ENCODE measurements at places on chromosomes 16 and 17.

DNA sequence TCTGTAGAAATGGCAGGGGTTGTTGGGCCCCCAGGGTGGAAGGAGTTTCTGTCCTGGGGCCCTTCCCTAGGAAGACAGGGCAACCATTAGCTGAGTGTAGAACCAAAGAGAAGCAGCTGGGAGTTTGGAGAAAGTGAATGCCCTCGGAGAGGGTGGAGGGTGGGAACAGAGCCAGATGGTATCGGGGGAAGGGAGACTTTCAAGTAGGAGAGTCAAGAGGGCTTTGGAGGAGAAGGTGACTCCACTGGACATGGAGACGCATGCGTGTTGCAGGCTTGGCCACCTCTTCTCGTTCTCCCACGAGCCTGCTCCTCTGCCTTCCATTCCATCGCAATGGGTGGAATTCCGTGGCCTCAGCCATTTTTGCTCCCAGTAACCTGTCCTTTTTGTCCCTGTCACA lies 19.4 kb downstream of the SLC47A1 start:
- DNase-seq, result no peak

DNA sequence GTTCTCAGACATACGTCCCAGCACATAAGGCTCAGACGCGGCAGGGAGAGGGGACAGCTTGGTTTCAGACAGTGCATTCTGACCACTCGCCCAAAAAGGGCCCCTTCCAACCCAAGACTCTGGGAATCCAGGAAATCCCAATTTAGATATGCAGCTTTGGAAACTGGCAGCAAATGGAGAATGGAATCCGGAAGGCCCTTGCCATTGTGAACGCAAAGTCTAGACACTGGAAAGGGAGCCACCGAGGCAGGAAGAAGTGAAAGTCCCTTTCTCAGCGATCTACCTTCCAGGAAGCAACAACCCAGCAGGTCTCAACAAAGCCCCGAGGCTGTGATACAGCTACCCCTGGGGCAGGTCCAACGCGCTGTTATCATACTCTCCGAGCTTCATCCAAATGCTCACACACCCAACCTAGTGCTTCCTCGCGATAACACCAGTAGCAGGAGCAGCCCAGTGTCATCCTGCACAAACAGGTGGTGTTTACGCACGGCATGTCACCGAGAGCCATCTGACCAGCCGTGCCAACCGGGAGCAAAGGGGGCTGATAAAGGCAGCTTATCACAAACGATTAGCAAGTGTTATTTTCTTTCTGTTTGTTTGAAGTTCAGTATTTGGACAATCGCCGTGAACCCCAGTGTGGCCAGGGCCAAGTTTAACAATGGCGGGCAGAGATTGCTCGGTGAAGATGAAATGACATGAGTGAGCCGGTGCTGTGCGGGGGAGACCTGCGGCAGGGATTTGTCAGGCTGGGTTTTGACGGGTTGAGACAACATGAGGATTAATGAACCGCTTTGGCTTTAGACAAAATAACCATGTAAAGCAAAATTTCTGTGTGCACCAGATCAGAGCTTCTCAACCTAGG lies 240.6 kb downstream of the FOXL1 start:
- DNase-seq, result no peak

DNA sequence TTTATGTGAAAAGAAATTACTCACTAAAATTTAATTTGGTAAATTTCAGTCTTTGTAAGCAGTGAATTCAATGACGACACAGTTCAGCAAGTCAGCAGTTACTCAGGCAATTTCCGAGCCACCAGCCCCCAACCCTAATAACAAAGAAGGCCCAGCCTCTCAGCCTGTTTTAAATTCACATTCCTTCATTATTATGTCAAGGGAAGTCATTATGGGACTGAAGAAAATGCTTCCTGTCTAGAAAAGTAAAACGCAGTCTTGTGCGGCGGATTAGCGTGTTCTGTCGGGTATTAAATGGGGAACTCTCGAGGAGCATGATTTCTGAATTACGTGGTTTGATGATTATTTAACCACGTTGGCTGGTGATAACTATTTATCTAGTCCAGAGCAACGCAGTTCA lies 177.6 kb downstream of the AIPL1 start:
- DNase-seq, result no peak

GRCh38 chr17:13531721-13532120 lies 70.0 kb downstream of the HS3ST3A1 start:
- no peak for DNase-seq

- no peak for DNase-seq
Observed at GRCh38 chr16:65975049-65975708, 391.3 kb upstream of the CDH5 start.

DNA sequence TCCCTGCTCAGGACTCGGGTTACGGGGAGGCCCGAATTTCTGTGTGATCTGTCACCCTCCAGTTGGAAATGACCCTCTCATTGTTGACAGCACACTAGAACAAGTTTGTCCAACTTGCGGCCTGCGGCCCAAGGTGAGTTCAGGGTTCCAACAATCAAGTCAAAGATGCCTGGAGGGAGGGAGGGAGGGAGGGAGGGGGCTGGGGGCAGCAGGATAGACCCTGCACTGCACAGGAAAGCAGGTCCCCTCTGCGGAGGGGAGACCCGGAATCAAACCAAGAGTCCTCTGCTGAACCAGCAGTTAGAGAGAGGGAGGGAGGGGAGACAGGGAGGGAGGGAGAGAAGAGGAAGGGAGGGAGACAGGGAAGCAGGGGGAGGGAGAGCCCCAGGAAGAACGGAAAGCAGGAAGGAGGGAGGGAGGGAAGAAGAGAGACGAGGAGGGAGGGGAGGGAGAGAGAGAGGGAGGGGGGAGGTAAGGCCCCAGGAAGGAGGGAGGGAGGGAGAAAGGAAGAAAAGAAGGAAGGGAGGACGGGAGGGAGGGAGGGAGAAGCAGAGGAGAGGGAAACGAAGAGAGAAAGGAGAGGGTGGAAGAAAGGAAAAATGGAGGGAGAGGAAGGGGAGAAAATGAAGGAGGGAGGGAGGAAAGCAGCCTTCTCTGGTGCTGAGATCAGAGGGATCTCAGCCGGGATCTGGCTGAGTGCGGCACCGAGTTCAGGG lies 96.7 kb upstream of the CDH5 start:
- no peak for DNase-seq

- DNase-seq, result no peak
Observed at GRCh38 chr17:3817851-3818605, 17.0 kb upstream of the ITGAE start.

DNA sequence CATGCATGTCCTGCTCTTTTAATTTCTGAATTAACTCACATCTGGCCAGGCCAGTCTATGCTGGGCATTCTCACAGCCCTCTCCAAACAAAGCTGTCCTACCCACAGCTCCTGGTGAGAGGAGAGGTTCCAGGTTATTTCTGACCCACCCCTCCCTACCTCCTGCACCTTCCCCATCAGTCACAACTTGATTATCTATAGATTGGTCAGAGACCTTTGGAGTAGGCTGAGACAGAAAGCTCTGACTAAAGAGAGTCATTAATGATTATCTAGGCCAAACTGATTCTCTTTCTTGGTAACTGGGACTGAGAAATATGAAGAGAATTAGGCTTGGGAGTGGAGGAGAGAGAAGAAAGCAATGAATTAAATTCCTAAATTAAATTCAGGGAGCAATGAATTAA lies 1.4 kb upstream of the KRT222 start:
- no peak for DNase-seq

GRCh38 chr16:392450-393030 lies 4.5 kb upstream of the NME4 start:
- no peak for DNase-seq

DNA sequence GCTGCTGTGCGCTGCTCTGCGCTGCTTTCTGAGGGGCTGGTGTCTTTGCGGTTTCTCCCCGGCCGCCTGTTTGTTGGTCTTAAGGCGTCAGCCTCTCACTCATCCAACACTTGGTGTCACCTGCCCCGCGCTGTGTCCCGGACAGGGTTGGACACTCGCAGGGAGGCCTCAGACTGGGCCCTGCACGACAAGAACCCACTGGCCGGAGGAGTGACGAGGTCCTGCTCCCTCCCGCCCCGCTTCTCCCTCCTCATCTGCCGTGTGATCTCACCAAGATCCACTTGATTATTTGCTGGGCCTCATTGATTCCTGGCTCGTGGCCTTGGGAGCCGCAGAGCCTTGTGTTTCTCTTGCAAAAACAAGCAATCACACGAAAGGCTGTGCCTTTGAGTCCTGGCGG lies 56.6 kb downstream of the PRMT7 start:
- no peak for DNase-seq

DNA sequence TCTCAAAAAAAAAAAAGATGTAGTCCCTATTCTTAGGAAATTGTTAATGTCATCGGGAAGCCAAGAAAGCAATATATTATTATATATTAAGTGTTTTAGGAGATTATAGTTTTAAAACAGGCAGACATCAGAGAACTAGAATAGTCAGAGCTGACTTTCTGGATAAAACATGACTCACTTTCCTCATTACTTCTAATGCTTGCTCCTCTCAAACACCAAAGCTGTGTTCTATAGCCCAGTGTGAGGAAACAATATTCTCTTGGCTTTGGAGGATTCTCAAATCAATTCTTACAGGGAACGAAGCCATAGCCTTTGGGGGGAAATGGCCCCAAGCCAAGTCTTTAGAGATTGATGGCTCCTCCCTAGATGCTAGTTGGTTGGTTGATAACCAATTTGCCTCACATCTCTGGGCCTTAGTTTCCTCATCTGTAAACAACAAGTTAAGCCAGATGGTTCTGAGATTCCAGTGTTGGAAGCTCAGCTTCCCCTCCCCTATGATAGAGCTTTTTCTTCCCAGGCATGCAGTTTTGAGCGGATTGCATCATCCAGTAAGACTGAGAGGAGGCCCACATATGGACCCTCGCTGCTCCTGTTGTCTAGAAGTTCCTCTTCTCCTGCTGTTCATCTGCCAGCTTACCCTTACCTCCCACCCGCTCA lies 12.4 kb downstream of the NMT1 start:
- no peak for DNase-seq

DNA sequence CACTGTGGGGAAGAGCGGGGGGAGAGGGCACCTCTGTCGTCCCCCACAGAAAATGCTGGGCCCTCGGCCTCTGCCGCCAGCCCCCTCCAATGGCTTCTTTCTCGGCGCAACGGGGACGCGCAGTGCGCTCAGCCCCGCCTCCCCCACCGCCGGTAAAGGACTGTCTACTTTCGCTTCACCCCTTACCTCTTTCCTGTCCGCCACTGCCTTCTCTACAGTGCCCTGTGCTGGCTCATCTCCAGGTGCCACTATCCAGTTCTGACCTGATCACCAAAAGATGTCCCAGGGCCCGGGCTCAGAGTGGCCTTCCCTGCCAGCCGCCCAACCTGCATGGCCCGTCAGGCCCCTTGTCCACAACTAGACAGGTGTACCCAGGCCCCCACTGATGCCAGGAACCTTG lies 7.3 kb downstream of the ENDOV start:
- DNase-seq, result no peak

- no peak for DNase-seq
Observed at GRCh38 chr17:72887322-72887721, 205.2 kb downstream of the SLC39A11 start.

DNA sequence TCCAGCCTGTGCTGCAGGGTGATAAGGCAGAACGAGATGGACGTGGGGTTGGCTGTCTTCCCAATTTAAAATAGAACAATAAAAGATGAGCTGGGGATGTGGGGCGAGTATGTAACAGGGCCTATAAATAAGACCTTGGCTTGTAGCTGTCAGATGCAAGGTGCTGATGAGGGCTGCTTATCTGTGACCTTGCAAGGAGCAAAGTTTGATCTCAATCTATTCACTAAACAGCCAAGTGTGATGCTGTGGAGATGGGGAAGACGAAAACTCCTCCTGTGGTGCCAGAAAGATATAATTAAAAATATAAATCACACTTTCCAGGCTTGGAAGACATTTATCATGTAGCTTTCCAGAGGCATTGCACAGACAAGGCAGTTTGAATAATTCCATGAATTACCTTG lies 26.7 kb upstream of the TEX2 start:
- no peak for DNase-seq

DNA sequence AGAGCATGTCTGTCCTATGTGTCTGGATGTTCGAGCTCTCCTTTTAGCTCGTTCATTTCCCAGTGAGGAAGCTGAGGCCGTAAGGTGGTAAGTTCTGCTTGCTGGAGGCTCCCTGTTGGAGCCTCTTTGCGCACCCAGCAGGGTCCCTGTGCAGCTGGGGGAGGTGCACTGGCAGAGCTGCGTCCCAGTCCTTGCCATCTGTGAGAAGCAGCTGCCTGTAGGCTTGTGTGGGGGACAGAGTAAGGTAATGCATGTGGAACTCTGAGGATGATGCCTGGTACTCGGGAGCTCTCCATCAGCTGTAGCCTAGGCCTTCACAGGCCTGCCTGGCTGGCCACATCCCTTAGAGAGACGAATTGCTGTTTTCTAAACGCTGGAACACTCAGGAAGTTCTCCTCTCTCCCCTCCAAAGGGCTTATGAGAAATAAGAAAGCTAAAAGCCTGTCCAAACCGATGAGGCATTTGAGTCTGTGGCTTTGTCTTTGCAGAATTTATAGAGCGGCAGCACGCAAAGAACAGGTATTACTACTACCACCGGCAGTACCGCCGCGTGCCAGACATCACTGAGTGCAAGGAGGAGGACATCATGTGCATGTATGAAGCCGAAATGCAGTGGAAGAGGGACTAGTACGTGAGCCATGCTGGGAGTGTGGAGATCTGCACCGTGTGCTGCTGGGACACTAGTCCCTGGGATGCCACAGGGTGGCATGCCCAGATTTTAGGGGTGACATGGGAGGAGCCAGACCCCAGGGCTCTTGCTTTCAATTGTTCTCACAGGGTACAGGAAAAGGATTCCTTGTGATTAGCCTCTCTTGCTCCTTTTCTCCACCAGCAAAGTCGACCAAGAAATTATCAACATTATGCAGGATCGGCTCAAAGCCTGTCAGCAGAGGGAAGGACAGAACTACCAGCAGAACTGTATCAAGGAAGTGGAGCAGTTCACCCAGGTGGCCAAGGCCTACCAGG lies 1.6 kb downstream of the NDUFB10 start:
- DNase-seq, result no peak

DNA sequence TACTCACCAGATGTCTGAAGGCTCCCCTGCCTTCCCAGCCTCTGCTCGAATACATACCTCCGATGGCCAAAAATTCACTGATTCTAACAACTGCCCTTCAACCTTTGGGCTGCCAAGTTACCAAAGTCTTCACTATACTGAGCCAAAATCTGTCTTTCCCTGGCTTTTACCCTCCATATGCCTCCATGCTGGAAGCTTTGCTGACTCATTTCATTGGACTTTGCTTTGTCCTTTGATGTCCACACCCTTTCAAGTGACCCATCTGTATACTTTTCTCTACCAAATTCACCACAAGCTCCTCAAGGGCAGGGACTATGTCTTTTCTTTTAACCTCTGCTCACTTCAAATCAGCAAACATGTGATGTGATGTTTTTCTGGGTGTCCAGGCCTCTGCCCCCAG lies 21.0 kb upstream of the MTMR4 start:
- no peak for DNase-seq

DNA sequence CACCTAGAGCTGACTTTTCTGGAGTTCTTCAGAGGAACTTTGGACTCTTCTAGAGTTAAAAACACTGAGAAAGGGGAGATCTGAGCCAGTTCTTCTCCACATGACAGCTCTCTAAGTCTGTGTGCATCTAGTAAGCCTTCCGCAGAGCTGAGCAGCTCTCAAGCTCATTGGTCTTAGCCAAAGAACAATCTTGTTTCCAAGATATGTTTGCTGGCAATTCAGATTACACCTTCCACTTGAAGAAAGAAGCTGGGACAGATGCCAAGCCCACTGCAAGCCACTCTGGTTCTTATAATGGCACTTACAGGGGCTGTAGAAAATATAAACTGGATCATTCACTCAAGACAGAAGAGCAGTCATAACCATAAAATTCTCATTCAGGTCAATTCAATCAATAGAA lies 134.1 kb upstream of the TOX3 start:
- no peak for DNase-seq

All from stimulated activated CD8-positive, alpha-beta memory T cell treated with anti-CD3 and anti-CD28 coated beads, Interleukin-12 subunit alpha, Interleukin-12 subunit beta, amount 100 ng/mL, for 4 hours (primary cell).